Mesenteric fat pad (tissue), 1 donor: ENCODE measurements at places on chromosomes 7 and 10. TPM values are rescaled to one million over a fixed set of nuclear protein-coding genes. Genes with fewer than 3 reads are reported as not detected.

DNA sequence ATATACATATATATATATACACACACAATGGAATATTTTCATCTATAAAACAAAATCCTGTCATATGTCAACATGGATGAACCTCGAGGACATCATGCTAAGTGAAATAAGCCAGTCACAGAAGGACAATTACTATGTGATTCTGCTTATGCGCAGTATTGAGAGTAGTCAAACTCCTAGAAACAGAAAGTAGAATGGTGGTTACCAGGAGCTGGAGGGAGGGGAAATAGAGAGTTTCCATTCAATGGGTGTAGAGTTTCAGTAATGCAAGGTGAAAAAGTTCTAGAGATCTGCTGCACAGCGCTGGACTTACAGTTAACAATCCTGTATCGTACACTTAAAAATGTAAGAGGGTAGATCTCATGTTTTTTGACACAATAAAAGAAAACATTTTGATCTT, 181.9 kb downstream of the CDCA7L start:
- no peak for DNase-seq

DNA sequence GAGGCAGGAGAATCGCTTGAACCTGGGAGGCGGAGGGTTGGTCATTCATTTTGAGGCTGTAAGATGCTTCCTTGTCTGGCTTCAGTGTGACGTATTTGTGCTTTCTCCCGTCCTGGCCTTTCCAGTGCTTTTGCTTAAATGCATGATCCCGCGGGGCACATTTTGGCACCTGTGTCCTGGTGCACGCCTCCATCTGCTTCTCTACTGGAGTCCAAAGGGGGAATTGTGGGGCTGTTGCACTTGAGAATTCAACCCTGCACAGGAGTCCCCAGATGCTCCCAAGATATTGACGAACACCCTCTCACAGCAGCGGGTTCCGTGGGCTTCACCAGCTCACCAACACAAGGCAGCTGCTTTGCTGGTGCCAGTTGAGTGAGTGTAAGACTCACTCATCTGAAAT, 10.3 kb upstream of the LRRC27 start:
- DNase-seq: no peak

PPA1 gene
- 338 TPM for total RNA-seq

- DNase-seq: no peak
Observed at GRCh38 chr10:12919574-12919973, 81.9 kb downstream of the CCDC3 start.

ZNF365 gene
- total RNA-seq: not detected

OR2A42 gene
- not detected for total RNA-seq

DNA sequence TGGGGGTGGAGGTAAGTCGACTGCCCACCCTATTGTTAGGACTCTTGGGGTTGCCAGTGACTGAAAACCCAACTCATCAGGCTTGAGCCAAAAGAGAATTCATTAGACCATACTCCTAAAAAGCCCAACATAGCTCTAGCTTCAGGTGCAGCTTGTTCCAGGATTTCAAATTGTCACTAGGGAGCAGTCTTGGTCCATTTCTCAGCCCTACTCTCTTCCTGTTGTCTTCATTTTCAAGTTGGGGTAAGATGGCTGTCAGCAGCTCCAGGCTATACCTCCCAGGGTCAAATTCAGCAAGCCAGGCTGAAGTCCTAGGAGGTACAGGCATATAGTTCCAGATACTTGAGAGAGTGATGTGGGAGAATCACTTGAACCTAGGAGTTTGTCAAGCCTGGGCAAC, 14.9 kb upstream of the COL13A1 start:
- DNase-seq: no peak

NRP1 gene
- total RNA-seq: 249 TPM

DNA sequence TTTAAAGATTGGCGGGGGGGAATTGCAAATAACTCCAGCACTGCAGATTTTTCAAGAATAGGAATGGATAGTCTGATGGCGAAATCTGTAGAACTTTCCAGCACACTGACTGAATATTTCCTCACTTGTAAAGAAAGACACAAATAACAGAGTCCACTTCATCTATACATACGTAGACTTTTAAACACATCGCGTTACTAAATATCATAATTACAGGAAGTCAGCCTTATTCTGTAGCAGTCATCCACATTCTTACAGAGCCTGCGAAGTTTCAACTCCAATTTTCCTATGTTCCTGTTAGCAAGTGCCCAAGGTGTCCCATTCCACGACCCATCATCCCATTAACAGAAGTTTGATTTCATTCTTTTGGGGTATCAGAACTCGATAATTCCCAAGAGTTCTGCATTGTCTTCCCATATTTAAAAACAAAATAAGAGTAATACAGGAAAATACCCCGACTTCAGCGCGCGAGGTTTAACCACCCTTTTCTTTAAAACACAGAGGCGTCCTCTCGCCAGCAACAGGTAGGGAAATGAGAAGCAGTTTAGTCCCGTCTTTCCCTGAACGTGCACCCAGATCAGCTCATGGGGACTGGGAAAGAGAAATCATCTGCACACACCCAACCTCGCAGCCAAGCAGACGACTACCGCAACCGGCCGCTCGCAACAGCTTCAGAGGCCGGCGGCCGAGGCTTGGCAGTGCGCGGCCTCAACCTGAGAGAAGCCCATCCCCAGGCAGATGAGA, 880 bp downstream of the HERC4 start:
- no peak for DNase-seq

DNA sequence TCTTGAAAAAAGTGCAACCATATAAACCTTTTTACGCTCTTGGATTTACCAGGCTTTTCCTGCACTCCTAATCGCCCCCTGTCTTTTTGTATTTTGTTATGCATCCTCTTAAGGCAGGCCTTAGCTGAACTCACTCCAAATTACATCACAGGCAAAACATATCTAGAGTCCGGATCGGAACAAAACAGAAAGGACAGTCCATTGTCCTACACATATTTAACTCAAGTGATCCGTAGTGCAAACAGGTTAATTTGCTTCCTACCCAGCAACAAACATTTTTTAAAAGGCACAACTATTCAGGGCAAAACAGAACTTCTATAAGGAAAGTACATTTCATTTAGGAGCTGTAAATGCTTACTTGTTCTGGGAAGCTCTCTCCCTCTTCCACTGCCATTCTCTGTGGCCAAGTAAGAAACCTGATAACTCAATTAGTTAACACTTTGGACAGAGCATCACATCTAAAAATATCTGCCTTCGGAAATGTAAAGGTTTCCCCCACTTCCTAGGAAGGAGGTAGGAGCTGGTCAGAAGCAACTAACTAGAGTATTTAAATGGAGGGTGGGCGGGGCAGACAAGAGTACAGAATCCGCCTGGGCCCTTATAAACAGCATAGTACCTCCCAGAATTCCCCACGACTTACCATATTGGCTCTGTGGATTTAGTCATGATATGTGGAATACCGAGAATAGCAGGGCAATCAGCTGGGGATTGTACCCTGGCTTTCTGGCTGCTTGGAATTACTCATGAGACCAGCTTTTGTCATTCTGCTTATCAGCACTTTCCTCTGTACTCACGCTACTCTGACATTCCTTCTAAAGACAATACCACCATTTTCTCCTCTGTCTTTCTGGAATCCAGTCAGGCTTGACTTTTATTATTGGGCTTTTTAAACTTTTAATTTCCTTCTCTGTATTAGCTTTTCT, 89.5 kb downstream of the ANK3 start:
- no peak for DNase-seq

GRCh38 chr7:17307558-17307957, 9.1 kb downstream of the AHR start:
- DNase-seq: no peak

DNA sequence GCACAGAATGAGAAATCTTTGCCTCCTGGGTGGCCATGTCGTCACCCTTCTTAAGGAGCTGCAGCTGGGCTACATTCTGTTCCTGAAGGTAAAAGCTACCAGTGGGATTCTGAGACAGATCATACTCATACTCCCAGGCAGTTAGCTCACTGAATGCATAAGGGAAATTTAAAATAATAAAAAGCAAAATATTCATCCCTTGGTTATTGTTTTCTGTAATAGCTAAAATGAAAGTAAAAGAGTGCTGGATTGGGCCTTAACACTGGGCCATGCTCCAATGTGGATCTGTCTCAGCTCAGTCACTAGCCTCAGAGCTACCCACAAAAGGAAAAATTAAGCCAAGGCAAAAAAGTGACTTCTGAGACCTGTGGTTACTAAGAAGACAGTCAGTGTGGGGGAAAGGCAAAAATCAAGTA, 8.9 kb upstream of the DYNC2I1 start:
- DNase-seq: no peak

SLC16A9 gene
- total RNA-seq: 0.06 TPM

- DNase-seq: no peak
Observed at GRCh38 chr10:83515001-83515400, 624.3 kb upstream of the GHITM start.

GRCh38 chr7:157540020-157540419, 203.2 kb downstream of the DNAJB6 start:
- no peak for DNase-seq

DNA sequence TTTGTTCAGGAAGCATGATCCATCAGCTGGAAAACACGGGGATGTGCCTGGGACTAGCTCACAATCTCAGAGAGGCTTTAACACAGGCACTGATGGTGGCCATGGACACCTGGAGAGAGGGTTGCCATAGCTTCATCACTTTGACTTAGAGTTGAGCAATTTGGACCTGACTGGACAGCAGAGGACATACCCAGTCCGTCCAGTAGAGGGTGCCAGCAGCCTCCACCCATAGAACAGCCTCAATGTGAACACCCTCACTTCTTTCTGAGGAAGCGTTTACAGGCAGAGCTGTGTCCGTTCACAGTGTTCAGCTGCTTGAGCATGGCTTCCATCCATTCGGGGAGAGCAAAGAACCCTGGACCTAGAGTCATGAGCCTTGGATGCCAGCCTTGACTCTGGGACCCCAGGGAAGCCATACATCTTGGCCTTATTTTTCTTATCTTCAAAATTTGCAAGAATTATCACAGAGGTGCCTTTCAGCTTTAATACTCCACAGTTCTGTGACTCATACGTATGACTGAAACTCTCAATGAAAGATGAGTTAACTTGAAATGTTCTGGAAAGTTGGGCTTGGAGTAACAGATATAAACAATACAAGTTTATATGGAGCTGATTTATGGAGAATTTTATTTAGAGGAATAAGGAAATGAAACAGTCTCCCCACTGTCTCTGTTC, 302.9 kb upstream of the PODXL start:
- DNase-seq: no peak

- no peak for DNase-seq
Observed at GRCh38 chr7:157739650-157740049, 402.8 kb downstream of the DNAJB6 start.
